ENCODE measurements at places on chromosomes 12 and 14.
A peak's percentile ranks its signal among the peaks of the same experiment; 100 is the strongest.

DNA sequence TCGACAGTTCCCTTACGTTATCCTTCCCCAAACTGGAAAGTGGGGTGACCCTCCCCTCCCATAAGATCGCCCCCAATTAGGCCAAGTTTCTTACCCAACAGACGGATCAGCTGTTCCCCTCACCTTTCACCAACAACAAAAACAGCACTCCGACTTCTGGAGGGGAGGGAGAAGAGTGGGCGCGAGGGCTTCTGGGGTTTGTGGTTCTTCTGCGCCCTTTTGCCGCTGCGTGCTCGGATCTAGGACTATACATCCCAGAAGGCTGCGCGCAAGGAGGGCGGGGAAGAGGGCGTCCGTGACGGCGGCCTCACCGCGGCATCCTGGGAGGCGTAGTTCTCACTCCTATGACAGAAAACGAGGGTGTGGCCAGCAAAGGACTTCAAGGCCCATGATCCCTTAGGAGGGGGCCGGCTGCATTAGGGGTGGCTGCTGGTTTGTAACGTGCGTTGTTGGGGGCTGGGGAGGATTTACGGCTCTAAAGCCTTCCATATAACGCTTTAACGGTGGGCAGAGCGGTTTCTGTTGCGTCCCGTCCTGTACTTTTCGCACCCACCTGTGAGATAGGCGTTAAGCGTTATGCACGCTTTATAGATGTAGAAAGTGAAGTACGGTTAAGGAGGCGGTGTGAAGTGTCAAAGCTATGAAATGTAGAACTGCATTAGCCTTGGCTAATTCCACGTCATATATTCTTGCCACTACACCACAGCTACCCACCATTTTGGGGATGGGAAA, at the start of gene CALCOCO1:
Gene CALCOCO1, minus strand, starts transcription at position 143 of the 732 bp plus-strand sequence. CDS start 2,210 bp downstream, outside the sequence.
- peak; percentile 93 for DNase-seq

GRCh38 chr12:6959058-6959804, 8.1 kb downstream of the PTPN6 start:
- DNase-seq: no peak

- DNase-seq: no peak
Measured at GRCh38 chr14:96037891-96038557, 1.1 kb upstream of the C14orf132 start.

DNA sequence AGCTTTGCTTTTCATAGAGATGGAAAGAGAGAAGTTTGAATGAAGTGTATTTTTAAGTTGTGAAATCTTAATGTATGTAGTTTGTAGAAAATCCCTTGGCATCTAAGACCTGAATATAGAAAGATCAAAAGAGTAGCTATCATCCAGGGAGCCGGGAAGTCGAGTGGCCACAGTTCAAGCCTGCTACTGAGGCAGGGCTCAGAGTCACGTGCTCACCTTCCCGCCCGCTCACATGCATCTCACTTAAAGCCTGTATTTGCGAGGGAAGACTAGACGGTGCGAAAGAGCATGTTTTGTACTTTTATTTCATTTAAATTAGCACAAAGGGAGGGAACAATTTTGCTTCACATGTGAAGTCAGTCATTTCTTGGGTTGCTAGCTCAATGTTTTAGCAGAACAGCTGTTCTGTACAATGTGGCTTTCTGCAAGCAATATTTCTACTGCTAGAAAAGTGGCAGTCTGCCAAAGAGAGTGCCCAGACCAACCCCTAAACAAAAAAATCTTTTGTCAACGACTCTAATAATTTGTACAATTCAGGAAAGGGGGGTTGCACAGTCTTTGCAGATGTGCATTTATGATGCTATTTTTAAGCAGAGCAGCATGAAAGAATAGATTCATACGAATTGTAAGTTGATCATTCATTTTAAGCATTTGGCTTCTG, 290.7 kb downstream of the NPAS3 start:
- DNase-seq: no peak

GRCh38 chr14:41037388-41037787, 569.3 kb upstream of the LRFN5 start:
- no peak for DNase-seq
